ENCODE measurements at places on chromosomes 2 and 18. TPM values are rescaled to one million over a fixed set of nuclear protein-coding genes. Genes with fewer than 3 reads are reported as not detected.

The CHST10 gene
- total RNA-seq = 25.8 TPM

The SETBP1 gene
- 47.7 TPM for total RNA-seq

The SPATA3 gene
- not detected for total RNA-seq

The IL1B gene
- total RNA-seq = 1.7 TPM
